ENCODE measurements at places on chromosomes 3 and 15.

- no peak for DNase-seq
These were observed 78.3 kb upstream of the POLG start for GRCh38 chr15:89412905-89413411.

DNA sequence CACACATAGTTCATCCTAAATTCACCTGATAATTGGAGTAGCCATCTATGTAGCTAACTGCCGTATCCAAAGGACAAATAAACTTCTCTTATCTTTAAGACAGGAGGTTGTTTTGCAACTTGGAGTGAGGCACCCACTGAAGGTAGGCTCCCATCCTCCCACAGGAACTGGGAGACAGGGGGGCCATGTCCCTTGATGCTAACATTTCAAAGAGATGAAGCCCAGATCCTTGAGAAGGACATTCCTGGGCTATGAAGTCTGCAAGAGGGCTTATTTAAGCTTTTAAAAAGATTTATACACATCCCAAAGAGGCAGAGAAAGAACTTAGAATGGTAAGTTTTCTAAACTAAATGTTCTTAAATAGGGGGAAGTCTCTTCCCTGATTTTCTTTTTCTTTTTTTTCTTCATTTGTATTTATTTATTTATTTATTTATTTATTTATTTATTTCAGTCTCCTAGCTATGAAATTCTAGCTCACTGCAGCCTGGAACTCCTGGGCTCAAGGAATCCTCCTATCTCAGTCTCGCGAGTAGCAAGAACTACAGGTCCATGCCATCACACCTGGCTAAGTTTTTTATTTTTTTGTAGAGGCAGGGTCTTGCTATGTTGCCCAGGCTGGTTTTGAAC lies 12.8 kb upstream of the MOBP start:
- DNase-seq = no peak

DNA sequence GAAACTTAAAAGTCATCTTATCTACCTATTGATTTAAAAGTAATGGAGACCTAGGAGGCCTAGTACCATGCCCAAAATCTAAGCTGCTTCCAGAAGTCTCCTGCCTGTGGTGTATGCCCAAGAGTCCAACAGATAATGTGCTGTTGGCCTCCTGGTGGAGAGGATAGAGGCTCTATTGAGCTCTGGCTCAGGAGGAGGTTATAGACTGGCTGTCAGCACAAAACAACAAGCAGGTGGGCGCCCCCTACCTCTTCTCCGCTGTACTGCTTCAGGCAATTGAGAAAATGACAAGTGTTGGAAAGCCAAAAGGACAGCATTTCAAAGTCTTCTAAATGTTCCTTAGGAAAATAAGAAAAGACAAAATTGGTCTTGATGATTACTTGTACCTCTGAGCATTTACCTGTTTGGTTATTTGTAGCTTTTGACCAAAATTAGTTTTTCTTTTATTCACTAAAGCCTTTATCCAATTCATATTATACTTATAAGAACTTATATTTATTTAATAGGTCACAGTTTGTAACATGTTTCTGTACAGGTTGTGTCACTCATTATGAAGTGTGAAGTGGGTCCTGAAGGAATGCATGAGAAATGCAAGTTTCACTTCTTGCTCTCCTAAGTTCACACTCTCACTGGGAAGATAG lies 17.2 kb upstream of the GNB5 start:
- peak; percentile 46 for DNase-seq

DNA sequence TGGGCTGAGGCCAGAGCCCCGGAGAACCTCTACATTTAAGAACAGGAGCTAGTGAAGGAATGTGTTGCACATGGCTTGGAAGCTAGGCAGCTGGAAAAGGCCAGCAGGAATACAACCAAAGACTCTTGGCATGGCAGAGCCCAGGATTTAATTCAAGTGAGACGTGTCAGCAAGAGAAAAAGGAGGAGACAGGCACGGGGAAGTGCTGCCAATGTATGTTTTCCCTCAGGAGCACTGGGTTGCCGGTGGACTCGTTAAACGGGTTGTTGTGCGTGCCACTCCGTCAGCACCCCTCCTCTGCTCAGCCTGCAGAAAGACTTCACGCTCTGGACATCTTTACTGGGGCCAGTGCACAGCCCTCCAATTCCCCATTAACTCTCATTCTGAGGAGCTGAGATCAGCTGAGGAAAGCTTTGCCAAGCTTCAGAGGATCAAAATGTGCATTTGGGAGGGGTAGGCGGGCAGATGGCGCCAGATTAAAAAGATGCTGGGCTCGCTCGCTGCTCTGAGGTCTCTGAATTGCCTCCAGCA lies 103.7 kb downstream of the PDZRN3 start:
- no peak for DNase-seq

GRCh38 chr15:25810631-25811091 lies 52.5 kb downstream of the ATP10A start:
- no peak for DNase-seq

DNA sequence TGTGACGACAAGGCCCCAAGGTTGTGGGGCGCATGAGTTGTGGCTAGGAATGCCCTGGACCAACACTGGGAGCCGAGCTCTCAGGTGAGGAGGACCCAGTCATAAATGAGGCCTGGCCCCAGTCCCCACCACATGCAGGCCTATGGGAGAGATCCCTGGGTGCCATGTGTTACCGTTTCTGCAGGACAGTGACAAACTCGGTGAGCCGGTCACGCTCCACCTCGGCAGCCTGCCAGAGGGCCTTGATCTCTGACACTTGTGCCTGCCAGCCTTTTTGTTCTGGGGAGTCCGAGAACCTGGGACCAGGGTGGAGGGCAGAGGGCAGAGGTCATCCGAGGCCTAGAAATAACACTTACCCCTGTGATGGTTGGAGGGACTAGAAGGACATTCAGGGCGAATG lies 27.7 kb upstream of the HHATL start:
- DNase-seq = no peak

- DNase-seq = no peak
These were observed 489.3 kb downstream of the ERC2 start for GRCh38 chr3:55978953-55979352.

- peak; percentile 47 for DNase-seq
These were observed 64.0 kb downstream of the ITGB5 start for GRCh38 chr3:124823206-124823605.

DNA sequence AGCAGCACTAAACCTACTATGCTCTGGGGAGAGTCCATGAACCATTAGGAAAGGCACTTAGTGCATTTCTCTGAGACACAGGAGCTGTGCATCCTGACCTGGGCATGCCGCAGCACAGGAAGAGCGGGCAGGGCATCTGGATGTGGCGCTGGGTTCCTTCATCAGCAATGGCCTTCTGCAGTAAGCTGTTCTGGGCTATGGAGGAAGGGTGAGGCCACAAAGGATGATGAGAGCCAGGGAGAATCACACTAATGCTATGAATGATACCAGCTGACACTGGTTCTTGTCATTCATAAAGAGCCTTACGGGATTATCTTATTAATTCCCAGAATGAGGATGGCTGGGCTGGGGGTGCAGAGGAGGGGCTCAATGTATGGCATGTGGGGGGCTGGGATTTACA lies 12.7 kb upstream of the SCN10A start:
- no peak for DNase-seq

GRCh38 chr3:132694991-132695390 lies 27.2 kb downstream of the NPHP3 start:
- DNase-seq = no peak

All from inflammatory macrophage treated with lipopolysaccharide for 4 hours (primary cell).